Activated CD8-positive, alpha-beta memory T cell treated with anti-CD3 and anti-CD28 coated beads for 1 hour (primary cell): ENCODE measurements at places on chromosomes 11 and 22.

- no peak for DNase-seq
Observed at GRCh38 chr11:8060801-8061554, 20.0 kb upstream of the TUB start.

- DNase-seq = no peak
Observed at GRCh38 chr11:59289356-59290181, 69.1 kb upstream of the OR5AN1 start.

- no peak for DNase-seq
Observed at GRCh38 chr11:26994631-26995095, 751 bp downstream of the FIBIN start.

DNA sequence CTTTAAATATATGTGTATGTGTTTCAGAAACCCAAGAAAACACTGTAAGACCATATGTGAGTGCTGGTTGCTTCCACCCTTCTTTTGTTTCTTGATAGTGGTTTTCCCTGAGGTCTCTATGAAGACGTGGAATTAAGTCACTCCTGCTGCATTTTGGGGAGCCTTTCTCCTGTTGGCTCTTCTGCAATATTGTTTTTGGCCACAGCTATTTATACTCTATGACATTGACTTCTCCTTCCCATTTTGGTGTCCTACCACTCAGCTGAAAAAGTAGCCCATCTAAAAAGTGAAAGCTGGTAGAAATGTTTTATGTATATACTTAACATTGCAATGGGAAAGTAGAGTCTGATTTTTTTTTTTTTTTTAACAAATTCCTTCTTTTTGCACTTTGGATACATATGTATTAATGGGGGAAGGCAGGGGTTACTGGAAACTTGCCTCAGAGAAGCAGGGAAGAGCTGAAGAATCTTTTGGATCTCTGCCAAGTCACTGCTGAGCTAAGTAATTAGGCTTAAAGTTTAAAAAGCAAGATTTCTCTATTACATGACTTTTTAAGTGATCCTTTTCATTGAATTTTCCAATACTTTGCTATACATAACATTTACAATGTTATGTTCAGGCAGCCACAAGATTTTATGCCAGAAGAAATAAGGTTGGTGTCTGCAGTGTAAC lies 1.8 kb downstream of the TTC17 start:
- no peak for DNase-seq

DNA sequence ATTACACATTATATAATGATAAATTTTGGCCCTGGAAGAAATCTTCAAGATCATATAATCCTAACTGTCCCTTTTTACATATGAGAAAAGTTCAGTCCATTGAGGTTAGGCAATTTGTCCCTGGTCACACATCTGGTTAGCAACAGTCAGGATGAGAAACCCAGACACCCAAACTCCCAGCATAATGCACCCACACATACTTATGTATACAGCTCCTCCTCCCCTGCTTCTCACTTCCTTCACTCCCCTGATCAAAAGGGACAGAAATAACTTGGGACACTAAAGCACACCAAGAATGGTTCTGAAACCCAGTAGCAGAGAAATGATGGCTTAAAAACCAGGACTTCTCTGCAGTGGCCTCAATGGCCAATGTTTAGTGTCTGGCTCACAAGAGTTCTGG lies 11.1 kb downstream of the NUMA1 start:
- no peak for DNase-seq
